ENCODE measurements at places on chromosomes 4 and X.
A peak's percentile ranks its signal among the peaks of the same experiment; 100 is the strongest.

- no peak for DNase-seq
Measured at GRCh38 chr4:40763228-40763716, 13.5 kb downstream of the NSUN7 start.

- DNase-seq, result no peak
Measured at GRCh38 chr4:75662626-75663025, 10.6 kb downstream of the G3BP2 start.

DNA sequence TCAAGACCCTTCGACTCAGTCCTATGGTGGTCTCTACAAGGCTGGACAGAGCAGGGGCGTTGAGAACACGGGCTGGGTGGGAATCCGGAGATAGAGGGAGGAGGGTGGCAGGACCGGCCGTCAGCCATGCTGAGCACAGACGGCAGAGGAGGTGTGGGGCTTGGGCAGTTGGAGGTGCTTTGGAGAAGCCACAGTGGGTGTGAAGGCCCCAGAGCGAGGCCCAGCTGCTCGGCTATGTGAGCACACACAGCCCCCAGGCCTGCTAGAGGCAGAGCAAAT lies 4.2 kb downstream of the PDE6B start:
- no peak for DNase-seq

GRCh38 chr4:32601848-32602247 lies 1881.7 kb downstream of the PCDH7 start:
- DNase-seq, result no peak

DNA sequence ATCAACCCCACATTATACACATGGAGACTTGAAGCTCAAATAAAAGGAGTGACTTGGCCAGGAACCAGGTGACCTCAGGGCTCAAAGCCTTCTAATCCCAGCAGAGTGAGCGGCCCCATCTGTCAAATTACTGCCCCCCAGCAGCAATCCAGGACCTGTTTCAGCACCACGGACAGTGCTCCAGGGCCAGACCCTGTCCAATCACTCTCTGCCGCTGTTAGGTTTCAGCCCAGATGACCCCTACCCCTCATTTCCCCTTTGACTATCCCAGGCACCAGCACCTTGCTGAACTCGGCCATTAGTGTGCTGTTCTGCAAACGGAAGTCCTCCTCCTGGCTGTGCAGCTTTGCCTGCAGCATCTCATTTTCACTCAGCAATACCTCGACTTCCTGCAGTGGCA lies 5.1 kb downstream of the GRIPAP1 start:
- no peak for DNase-seq

DNA sequence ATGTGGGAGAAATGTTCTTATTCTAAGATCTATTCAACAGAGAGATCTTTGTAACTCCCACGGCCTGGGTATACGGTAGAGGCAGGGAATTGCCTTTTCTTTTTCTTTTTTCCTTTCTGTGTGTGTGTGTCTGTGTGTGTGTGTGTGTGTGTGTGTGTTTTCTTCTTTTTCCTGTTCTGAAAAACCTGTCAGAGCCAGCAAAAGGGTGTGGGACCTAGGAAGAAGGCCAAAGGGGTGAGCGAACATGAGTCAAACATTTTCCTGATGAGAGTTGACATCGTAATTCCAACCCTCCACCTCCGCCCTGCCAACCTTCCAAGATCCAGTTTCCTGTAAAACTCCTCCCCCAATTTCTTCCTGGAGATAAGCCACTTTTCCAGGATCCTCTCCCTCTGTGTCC lies 2.8 kb upstream of the CHIC2 start:
- DNase-seq, result no peak

DNA sequence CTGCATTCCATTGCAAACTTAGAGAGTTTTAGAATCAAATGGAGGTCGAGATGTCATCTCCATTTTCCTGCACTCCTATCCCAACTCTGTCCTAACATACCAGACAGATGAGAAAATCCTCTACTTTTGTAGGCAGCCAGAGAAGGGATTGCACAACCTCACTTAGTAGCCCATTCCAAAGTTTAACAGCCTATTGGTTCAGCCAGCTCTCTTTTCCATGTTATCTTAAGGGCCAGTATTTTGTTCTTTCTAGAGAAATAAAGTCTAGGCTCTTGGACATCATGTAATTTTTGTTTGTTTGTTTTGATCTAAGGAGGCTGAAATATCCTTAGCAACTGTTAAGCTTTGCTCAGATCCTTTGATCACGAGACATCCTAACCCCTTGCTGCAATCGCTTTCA lies 173.0 kb downstream of the COX18 start:
- no peak for DNase-seq

DNA sequence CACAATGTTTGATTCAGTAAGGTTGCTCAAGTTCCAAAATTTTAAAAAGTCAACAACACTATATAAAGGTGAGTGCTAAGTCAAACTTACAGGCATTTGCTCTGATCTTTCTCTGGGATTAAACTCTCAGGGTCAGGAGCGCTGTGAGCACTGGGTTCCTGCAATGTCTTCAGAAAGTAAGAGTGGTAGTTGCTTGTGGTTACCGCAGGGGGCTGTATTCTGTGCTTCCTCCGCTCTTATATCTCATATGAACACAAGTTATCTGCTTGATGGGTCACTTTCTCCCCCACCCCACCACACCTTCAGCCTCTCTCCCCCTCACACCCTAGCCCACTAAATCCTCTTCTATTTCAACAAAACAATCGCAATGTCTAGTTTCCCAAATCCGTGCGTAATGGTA lies 116.4 kb upstream of the IGSF1 start:
- DNase-seq, result no peak

DNA sequence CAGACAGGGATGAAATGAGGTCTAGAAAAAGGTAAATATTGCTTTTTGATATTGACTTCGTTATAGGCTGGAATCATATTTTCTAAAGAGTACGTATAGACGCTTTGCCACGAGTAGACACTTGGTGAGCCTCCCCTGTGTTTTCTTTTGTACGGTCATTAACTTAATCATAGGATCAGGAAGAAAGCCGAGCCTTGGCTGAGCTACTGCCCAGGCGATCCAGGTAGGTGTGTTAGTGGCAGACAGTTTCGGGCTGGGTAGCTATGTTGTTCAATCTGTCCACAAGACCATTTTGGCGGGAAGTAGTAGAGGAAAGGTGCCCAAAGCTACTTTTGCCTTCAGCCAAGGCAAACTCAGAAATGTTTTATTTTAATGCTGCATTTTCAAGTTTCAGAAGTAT lies 8.8 kb downstream of the PRDM8 start:
- DNase-seq, result no peak

GRCh38 chr4:11397819-11398610 lies 30.7 kb downstream of the HS3ST1 start:
- DNase-seq, result no peak

- no peak for DNase-seq
Measured at GRCh38 chr4:1799387-1800375, 6.6 kb downstream of the FGFR3 start.

DNA sequence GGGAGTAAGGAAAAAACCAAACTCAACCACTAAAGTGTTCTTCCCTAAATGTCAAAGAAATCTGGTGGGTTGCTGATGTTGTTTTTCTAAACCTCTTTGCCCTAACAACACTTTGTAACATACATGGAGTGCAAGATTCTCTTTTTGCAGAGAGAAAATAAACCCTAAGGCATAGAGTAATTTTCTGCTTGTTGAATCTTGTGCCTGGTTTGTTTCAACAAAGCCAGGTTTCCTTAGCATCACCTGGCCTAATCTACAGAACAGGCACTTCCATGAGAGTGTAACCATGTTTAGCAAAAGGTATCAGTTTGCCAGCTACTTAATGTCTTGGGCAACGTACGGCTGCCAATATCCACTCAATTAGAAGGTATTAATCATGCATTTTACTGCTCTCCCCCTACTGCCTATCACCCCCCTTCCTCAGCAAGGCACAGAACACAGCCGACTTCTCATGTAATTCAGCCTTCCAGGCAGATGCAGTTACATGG lies 219.2 kb downstream of the MAML3 start:
- DNase-seq, result peak; percentile 73

GRCh38 chr4:174598800-174599199 lies 76.5 kb upstream of the HPGD start:
- no peak for DNase-seq

GRCh38 chrX:53337101-53337500 lies 55.7 kb upstream of the IQSEC2 start:
- DNase-seq, result no peak

DNA sequence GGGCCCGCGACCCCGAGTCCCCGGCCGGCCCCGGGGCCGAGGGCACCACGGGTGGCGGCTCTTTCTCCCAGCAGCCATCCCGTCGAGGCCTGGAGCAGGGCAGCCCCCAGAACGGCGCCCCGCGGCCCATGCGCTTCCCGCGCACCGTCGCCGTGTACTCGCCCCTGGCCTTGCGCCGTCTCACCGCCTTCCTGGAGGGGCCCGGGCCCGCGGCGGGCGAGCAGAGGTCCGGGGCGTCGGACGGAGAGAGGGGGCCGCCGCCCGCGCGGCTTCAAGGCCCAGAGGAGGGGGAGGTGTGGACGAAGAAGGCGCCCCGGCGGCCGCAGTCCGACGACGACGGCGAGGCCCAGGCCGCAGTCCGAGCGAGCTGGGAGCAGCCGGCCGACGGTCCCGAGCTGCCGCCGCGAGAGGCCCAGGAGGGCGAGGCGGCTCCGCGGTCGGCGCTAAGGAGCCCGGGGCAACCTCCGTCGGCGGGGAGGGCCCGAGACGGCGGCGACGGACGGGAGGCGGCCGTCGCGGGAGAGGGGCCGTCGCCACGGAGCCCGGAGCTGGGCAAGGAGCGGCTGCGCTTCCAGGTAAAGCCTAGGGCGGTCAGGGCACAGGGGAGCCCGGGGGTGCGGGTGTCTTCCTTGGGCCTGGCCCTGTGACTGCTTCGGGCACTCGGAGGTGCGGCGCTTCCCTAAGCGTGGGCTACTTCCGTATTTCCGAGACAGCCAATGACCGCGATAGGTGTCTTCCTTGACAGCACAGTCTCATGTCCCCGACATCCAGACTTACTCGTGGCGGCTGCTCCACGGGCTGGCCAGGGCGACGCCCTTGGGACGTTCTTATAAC lies 845 bp downstream of the ZAR1 start:
- DNase-seq, result no peak

DNA sequence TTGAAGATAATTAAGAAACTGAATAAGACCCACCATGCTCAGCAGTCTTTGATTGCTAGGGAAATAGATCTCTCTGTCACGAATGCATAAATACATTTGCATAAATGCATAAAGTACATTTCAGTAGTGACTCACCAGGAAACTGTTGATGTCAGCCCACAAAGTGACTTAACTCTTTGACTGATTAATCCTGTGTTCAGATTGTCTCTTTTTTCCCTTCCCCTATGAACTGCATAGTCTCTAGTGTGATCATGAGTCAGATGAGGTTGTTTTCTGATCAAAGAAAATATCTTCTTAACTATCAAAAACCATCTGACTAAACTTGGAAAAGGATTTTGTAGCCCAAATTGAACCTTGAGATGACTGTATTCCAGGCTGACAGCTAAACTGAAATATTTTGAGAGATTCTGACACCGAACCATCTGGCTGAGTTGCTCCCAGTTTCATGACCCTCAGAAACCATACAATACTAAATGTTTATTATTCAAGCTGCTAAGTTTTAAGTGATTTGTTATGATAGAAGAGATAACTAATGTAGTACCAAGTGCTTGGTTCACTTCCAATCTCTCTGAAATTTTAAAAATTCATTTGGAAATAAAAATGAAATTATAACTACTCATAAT lies 1381.5 kb upstream of the AGA start:
- no peak for DNase-seq

- no peak for DNase-seq
Measured at GRCh38 chr4:106810122-106810521, 226.0 kb downstream of the DKK2 start.

- no peak for DNase-seq
Measured at GRCh38 chr4:150799207-150799606, 215.9 kb downstream of the LRBA start.

DNA sequence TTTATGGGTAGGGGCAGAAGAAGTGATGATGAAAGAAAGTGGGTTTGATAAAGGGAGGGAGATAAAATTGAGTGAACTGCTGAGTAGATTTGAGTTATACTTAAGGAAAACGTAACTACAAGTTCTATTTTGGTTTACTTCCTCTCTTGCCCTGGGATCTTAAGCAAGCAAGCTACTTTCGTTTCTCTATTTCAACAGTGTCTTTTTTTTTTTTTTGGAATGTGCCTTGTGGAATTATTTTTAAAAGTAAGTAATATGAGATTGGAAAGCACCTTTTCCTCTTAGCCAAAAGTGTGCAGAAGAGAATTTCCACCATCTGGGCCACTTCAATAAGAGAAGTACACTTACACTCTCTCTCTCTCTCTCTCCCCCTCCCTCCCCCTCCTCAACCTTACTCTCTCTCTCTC lies 16.0 kb upstream of the C4orf36 start:
- DNase-seq, result no peak

DNA sequence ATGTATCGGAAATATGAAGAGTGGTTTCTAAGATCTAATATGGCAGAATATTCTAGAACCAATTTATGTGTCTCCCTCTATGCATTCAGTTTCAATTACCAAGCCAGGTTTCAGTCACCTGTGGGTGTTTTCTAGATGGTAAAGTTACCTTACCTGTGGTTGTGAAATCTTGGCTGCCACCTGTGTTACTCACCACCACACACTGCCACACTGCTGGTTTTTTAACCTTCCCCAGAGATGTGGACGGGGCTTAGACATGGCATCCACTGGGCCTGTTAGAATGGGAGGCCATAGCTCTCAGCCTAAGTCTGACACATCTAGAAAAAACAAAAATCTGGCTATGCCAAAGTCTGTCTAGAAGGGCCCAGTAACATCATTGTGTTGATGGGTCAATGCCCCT lies 896.5 kb upstream of the PABPC4L start:
- no peak for DNase-seq

- DNase-seq, result no peak
Measured at GRCh38 chr4:147328756-147329446, 152.0 kb upstream of the EDNRA start.

DNA sequence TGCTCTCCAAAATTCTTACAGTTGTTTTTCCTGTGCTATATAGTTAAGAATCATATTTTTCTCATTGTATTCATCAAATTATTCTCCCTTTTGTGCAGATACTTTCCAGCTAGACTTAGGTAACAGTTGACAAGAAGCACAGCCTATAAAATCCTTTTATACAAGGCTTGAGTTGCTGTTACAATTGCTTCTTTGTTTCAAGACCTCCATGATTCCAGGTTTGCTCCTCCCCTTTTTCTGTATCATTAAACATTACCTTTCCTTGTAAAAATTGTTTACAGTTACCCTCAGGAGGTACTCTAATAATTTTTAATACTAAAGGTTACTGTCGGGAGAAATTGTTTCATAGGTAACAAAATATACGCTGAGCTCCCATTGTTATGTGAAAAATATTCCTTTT lies 192.3 kb upstream of the GRID2 start:
- no peak for DNase-seq

GRCh38 chrX:56554870-56555269 lies 8.6 kb upstream of the UBQLN2 start:
- DNase-seq, result no peak

GRCh38 chr4:101418055-101418454 lies 70.7 kb upstream of the PPP3CA start:
- no peak for DNase-seq

GRCh38 chrX:118484216-118484903 lies 11.3 kb upstream of the DOCK11 start:
- no peak for DNase-seq

All from NCI-H1436 treated with DMSO at 0.1 percent for 48 hours (cell line).